ENCODE measurements at places on chromosomes 16 and 17. TPM values are rescaled to one million over a fixed set of nuclear protein-coding genes. Genes with fewer than 3 reads are reported as not detected.

The OTOA gene
- total RNA-seq: 0.11 TPM

The CAMKK1 gene
- 6.7 TPM for total RNA-seq

The TBX6 gene
- 1.6 TPM for total RNA-seq

The RHBDL3 gene
- total RNA-seq: 12.5 TPM

The RCVRN gene
- not detected for total RNA-seq

The NFATC2IP gene
- total RNA-seq: 68.8 TPM

All from H9 (cell line).